NCI-H2081 (cell line): ENCODE measurements at places on chromosomes 5 and 9.
A peak's percentile ranks its signal among the peaks of the same experiment; 100 is the strongest.

GRCh38 chr5:83577036-83577636 lies 105.6 kb downstream of the VCAN start:
- DNase-seq, result no peak

GRCh38 chr5:133081036-133081435 lies 29.2 kb downstream of the HSPA4 start:
- DNase-seq, result no peak

GRCh38 chr5:177495243-177496060 lies 2.0 kb downstream of the PDLIM7 start:
- no peak for DNase-seq

- no peak for DNase-seq
Measured at GRCh38 chr9:105708405-105708804, 14.1 kb downstream of the TMEM38B start.

DNA sequence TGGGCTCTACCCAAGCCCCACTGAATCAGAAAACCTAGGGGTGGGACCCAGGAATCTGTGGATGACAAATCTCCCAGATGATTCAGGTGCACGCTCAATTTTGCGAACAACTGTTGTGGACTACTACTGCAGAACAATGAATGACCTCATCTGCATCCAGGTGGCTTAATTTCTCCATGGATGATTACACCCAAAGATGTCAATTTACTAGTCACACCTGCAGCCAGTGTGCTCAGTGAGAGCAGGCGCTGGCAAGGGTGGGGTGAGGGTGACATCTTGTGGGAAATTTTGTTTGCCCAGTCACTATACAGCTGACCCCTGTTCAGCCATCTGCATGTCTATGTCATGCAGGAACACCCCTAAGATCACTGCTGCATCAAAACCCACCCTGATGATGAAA lies 118.2 kb downstream of the ENTREP1 start:
- DNase-seq, result peak; percentile 84

- DNase-seq, result no peak
Measured at GRCh38 chr9:114218264-114219120, 63.2 kb downstream of the COL27A1 start.

DNA sequence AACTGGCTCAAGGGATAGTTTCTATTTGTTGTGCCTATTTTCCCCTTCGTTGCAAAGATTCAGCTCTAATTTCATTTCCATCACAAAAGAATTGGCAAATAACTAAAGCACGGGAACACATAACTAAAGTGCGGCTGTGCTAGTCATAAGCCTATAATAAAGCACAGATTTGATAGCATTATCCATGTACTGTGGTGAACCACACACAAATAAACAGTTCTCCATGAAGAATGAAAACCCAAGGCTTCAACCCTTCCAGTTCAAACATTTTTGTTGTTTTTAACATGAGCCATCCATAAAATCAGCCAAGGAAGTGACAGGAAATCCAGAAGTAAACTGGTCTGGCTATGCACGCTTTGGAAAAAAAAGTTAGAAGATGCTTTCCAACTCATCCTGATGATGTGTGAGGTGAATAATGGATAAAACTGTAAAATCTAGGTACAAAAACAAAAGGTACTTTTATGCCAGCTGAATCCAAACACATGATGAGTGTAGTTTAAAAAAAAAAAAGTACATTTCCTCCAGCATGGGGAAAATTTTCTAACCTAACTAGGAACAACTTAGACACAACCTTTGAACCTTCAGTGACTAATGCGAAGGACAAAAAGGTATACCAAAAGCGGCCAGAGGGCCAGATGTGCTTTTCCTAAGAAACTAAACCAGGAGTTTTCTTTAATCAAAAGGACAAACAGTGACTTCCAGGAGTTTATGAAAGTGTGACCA lies 10.2 kb downstream of the ZNF608 start:
- DNase-seq, result no peak

- DNase-seq, result no peak
Measured at GRCh38 chr5:64147379-64147778, 18.3 kb upstream of the RNF180 start.

- DNase-seq, result no peak
Measured at GRCh38 chr5:165334201-165334600, 1828.8 kb downstream of the MAT2B start.

DNA sequence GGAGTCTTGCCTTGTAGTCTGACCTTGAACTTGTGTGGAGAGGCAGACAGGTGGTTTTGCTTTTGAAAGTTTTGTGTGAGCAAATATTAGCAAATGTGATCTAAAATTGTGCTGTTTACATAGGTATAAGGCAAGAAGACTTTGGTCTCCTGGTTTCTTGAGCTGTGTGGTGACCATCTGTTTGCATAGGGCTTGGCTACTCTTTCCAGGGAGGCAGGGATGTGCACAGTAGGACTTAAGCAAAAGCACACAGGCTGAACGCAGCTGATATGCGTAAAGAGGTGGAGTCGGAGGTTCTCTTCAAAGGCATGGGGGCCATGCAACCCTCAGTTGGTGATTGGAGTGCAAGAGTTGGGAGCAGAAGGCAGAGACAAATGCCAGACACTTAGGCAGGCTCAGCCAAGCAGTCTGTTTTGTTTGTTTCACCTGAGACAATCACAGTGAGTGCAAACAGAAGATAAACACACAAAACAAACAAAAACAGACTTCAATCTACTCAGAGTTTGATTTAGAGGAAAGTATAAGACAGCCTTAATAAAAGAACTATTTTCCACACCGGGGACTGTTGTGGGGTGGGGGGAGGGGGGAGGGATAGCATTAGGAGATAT lies 744.2 kb downstream of the MTRR start:
- no peak for DNase-seq

DNA sequence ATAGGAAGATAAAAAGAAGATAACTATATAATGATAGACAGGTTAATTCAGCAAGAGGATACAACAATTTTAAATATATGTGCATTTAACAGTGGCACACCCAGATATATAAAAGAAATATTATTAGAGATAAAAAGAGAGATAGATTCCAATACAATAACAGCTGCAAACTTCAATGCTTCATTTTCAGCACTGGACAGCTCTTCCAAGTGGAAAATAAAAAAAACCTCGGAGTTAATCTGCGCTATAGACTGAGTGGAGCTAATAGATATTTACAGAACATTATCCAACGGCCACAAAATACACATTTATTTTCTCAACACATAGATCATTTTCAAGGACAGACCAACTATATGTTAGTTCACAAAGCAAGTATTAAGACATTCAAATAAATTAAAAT lies 1229.5 kb upstream of the CDH6 start:
- DNase-seq, result no peak

GRCh38 chr9:135278586-135278985 lies 191.1 kb downstream of the OLFM1 start:
- no peak for DNase-seq

GRCh38 chr5:80302636-80303035 lies 17.2 kb upstream of the SPZ1 start:
- no peak for DNase-seq

GRCh38 chr9:1050125-1050895 lies at the start of gene DMRT2:
Gene DMRT2 (plus strand): TSS chr9:1050357. CDS start chr9:1051614, 1,257 bp downstream.
- DNase-seq, result no peak

DNA sequence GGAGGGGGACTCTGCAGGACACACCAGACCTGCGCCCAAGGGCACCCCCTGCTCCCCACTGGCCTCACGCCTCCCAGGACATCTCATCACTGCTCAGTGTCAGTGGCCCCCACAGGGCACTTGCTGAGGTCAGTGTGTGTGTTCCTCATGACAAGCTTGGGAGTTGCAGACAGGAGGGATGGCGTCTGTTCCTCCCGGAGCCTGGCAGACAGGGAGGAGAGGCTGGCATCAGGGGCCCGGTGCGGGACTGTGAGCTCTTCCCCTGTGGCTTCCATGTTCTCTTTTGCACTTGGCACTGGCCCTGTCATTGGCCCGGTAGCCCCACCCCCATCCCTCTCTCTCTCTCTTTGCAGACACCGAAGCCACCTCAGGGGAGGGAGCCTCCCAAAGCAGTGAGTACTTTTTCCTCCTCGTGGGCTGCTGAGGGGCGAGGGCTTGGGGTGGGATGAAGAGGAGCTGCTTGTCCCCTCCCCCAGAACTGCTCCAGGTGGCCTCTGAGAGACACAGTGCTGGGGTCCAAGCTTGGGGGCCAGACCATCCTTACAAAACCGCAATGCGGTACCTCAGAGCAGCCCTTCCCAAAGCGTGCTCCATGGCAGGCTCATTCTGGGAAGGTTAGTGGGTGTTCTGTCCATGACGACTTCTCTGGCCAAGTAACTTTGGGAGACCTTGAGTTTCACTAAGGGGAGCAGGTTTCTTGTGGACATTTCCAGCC lies 75.7 kb downstream of the AMBP start:
- DNase-seq, result no peak

GRCh38 chr5:8949908-8950307 lies 596.0 kb downstream of the SEMA5A start:
- no peak for DNase-seq

DNA sequence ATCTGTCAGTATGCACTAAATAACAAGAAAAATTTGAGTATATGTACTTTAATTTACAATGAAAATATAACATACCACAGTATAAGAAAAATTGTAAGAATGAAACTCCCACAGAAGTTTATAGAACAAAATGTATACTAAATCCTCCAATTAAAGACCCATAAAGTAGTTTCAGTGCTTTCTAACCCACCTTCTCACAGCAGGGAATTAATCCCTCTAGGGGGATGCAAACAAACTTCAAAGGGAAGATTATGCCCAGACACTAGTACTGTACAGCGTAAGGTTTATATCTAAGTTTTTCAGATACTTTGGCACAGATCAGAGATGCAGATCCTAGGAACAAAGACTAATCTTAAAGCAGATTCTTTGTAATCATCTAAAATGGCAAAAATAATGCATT lies 57.2 kb downstream of the DENND1A start:
- DNase-seq, result no peak

DNA sequence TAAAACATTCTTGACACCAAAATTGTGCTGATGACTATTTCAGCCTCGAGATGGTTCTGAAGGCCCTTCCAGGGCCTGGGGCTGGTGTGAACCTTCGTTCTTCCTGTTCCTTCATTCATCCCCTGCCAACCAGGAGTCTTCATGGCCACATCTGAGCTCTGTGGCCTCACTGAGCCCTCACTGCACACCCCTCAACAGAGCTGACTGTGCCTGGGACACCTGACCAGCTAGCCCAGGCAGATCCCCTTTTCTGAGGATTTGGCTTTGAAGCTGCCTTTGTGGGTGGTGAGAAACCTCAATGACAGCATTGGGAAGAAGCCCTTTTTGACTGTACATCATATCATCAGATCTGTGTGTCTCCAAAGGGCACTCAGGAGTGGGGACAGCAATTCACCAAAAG lies 13.8 kb downstream of the AK8 start:
- DNase-seq, result no peak

GRCh38 chr5:107043665-107044064 lies 627.1 kb downstream of the EFNA5 start:
- no peak for DNase-seq

DNA sequence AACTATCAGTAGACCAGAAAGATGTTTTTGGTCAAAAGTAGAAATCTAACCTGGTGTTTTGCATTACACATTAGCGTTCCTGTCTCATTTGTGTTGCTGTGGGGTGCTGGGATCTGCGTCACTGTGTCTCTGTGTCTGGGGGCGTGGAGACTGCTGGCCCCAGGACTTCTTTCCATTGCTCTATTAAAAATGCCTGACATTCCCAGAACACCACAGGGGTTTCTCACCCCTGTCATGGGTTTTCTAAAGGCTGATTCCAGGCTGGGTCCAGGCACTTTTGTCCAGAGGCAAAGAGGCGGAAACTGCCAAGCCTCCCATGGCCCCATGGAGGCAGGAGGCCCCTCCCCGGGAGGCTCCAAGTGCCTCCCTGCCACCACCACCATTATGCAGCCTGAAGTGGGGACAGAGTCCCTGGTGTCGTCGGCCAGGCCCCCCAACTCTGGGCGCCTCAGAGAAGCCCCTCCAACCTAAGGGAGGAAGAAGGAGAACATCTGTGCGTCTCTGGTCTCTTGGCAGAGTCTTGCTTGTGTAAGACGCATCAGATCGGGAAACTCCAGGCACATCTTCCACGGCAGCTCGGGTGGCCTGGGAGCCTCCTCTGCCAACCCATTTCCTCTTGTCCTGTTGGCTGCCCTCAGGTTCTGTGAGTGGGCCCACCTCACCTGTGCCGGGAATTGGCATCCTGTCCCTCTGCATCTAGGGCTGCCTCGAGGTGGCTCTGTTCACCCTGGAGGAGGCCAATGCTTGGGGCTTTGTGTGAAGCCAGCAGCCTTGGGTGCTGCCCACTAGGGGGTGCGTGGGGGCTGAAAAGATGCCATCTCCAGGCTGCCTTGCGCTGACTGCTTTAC lies 13.8 kb upstream of the PLEKHG4B start:
- DNase-seq, result no peak

DNA sequence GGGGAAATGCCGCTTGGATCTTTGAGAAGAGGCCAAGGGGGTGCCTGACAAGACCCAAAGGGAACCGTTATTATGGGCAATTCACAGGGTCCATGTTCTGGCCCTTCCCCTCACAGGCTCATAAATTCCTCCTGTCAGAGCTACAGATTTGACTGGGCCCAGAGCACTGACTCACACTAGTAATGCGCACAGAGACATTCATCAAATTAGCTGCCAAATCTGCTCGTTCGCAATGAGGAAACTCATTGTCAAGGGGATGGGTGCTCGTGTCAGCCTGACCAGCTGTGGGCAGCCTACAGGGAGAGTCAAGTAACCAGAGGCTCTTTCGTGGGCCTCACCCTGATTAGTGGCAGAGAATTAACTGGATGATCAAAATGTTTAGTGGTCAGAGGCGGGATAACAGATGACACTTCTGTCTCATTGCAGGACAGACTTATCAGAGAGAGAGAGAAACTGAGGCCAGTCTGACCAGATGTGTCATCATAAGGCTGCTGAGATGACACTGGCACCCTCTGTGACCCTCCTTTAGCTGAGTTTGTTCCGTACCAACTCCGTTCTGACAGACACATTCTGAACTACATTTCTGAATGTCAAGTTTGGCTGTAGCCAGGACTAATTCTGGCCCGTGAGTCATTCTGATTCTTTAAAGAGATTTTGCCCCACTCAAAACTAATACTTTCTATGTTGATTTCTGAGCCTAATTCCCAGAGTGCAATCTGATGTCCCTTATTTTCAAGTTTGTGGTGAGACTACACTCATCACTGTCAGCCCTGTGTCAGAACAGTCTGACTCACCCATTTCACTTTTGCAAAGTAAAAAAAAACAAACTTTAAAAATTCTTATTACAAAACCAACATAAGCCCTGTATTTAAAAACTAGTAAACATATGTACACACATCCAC lies 377.1 kb downstream of the ACTL7B start:
- no peak for DNase-seq

- peak; percentile 14 for DNase-seq
Measured at GRCh38 chr5:180047667-180048066, 23.9 kb downstream of the RNF130 start.

DNA sequence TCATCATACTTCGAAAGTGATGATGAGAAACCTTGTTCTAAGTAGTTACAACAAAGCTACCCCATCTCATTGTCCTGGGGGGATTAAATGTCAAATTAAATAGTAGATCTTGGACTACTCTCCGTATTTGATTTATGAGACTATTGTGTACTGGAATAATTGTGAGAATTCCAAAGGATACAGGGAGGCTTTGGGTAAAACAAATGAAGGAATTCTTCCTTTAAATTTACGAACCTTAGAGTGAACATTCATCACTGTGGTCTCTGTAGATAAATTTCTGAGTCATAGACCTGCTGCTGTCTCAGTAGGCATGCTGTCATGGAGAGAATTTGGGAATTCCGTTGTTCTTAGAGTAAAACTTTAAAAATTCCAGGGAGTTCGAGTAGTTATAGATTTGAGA lies 836.2 kb downstream of the DNAH5 start:
- DNase-seq, result no peak

GRCh38 chr5:117249086-117249815 lies 674.6 kb upstream of the SEMA6A start:
- no peak for DNase-seq
